ENCODE measurements at places on chromosomes 2 and 18.

GRCh38 chr18:8795586-8796325 is 90.4 kb downstream of the MTCL1 start:
- no peak for DNase-seq

GRCh38 chr18:55422456-55423180 is 165.4 kb downstream of the TCF4 start:
- DNase-seq, result no peak

- no peak for DNase-seq
These were observed 62.2 kb upstream of the SCYGR2 start for GRCh38 chr2:227536445-227536844.

DNA sequence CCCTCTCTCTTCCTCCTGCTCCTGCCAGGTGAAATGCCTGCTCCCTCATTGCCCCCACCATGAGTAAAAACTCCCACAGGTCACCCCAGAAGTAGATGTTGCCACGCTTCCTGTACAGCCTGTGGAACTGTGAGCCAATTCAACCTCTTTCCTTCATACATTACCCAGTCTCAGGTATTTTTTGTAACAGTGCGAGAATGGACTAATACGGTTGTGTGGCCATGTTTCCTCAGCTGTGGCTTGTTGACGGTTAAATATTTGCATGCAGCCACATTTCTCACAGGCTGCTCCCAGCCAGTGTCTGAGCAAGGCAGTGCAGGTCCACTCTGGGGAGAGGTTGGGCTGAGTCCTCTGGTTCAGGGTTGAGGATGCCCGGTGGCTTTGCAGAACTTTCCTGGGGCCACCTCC is 27.8 kb upstream of the COPS8 start:
- DNase-seq, result no peak

DNA sequence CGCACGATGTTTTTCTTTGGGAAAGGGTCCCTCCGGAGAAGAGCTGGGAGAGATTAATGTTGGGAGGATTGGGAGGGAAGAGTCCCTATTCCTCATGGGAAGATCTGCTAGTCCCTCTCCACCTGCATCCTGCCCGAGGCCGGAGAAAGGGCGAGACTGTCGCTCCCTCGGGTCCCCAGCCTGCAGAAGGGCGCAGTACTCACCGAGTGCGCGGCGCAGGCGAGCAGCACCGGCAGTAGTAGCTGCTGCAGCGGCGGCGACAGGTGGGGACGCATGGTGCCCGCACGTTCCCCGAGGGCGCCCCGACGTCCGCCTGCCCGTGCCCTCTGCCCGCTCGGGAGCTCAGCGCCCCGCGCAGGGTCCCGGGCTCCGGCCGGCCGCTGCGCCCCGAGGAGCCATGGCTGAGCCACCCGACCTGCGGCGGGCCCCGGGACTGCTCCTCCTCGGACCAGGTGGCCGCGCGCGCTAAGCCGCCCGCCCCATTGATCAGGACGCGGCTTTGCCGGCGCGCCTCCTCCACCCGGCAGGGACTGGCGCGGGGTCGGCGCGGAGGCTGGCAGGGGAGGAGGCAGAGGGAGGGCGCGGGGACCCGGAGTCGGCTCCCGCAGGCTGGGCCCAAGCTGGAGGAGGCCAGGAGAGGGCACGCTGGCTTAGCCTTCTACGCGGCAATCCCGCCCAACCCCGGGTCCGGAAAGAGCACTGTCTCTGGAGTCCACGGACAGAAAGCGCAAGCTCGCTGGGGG is at the start of gene SCTR:
Gene SCTR, minus strand, starts transcription at position 532 of the 743 bp plus-strand sequence. Its CDS starts 257 bp downstream, at position 275.
- DNase-seq, result no peak

Measured in stimulated activated naive CD4-positive, alpha-beta T cell treated with Interleukin-2 at 50 U/mL for 16 hours (primary cell).